Activated CD8-positive, alpha-beta T cell treated with anti-CD3 and anti-CD28 coated beads, Interleukin-2, amount 10 ng/mL, durations not matched to agents 7 days and 5 days (primary cell): ENCODE measurements at places on chromosomes 5 and 9. TPM values are rescaled to one million over a fixed set of nuclear protein-coding genes. Genes with fewer than 3 reads are reported as not detected.

DNA sequence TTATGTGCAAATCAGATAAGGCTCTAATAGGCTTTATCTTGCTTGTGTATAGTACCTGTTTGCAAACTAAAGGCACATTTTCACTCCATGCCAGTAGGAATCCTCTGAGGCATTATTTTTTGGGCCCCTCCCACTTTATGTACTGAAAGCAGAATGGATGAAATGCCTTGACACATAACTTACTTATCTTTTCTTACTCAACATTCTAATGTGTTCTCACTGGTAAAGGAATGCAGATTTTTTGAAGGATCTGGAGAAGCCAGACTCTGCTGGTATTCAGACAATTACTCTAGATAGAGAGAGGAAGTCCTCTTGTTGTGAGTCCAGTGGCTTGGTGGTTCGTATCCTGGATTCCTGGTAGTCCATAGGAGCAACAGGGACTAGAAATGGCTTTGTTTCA is 336.7 kb downstream of the CCDC171 start:
- DNase-seq = no peak

DNA sequence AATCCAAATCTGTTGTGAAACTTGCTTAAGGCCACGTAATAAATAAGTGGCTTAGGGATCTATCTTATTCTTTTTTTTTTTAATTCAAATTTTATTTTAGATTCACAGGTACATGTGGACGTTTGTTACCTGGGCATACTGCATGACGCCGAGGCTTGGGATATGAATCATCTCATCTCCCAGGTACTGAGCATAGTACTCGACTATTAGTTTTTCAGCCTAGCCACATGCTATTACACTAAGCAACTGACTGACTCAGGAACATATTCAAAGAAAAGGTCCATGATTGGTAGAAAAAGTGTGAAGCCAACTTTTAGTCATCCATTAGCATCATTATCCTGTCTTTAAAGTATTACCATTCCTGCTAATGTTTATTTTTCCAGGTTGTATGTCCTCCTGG is 1103.5 kb upstream of the DMAC1 start:
- no peak for DNase-seq

GRCh38 chr9:14941501-14942405 is 31.5 kb upstream of the FREM1 start:
- no peak for DNase-seq

DNA sequence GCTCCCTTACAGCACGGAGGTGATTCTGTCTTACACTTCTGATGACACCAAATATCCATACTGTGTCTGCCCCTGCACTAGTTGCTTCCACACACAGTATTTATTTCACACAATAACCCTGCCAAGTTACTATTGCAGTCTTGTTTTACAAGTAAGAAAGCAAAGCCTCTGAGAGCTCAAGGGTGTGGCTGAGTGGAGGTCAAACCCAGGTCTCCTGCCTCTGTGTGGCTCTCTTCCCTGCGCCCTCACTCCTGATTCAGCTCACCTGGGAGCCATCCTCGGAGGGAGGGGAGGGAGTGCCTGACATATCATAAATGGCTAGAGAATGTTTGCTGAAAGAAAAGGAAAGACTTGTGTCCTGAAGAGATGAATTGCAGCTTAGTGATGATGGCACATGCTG is 41.0 kb downstream of the MVB12B start:
- no peak for DNase-seq

DNA sequence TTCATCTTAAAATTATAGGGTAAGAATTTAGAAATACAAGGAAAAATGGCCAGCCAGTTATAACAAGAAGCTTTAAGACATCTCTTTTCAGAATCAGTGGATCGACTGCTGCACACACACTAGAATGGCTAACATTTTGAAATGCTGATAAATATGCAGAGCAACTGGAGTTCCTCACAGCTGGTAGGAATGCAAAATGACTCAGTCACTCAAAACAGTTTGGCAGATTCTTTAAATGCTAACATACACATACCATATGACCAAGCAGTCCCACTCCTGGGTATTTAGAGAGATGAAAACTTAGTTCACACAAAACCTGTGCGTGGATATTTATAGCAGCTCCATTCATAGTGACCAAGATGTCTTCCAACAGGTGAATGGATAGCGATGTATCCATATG is 23.2 kb upstream of the PSAT1 start:
- no peak for DNase-seq

DNA sequence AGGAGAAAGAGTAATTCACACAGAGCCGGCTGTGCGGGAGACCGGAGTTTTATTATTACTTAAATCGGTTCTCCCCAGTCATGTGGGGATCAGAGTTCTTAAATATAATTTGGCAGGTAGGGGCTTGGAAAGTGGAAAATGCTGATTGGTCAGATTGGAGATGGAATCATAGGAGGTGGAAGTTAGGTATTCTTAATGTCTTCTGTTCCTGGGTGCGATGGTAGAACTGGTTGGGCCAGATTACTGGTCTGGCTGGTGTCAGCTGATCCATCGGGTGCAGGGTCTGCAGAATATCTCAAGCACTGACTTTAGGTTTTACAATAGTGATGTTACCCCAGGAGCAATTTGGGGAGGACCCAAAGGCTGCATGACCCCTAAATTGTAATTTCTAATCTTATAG is 4.6 kb upstream of the CERCAM start:
- no peak for DNase-seq

- DNase-seq = no peak
These were observed 2.5 kb upstream of the LPCAT1 start for GRCh38 chr5:1526190-1526631.

DNA sequence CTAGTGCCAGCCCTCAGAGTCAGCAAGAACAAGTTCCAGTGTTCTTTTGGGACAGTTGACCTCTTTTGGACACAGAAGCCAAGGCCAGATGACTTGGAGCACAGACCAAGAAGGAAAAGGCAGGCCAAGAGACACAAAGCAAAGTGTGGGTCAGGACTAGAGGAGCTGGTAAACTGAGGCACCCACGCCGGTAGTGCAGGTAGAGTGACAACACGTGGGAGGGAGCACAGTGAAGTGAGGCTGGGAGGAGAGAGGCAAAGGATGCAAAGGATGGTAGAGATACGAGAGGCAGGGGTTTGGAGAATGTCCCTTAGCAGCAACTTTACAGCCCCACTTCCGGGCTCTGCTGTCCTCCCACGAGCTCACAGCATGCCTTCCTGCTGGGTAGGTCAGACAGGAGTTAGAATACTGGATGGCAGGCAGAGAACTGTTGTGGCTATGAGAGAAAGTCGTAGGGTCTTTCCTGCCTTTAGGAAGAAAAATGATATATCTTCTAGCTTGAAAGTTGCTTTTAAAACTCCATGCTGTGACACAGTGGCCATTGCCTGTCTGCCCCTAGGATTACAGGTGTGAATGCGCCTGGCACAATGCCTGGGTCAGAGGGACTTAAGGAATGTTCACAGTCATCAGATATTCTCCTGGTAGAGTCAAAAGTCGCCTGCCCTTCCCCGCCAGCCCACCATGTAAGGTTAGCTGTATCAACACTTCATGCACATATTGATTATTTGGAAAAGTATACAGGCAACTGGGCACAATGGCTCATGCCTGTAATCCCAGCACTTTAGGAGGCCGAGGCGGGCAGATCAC is 97.9 kb downstream of the PDE8B start:
- DNase-seq = no peak

DNA sequence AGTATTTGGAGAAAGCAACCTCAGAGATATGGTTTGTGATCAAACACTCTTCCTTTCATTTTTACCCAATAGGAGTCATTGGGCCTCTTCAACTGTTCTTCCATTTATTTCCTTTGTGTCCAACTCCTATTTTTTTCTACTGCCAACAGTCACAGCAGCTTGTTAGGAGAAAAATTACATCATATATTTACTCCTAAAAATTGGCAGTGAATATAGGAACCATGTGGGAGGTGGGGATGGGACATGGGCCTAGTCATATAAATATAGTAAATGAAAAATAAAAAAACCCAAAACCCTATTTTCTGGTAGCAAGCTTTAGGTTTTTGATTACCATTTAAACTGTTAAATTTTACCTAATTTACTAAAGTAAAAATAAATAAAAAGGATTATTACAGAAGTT is 134.9 kb upstream of the MPDZ start:
- no peak for DNase-seq

DNA sequence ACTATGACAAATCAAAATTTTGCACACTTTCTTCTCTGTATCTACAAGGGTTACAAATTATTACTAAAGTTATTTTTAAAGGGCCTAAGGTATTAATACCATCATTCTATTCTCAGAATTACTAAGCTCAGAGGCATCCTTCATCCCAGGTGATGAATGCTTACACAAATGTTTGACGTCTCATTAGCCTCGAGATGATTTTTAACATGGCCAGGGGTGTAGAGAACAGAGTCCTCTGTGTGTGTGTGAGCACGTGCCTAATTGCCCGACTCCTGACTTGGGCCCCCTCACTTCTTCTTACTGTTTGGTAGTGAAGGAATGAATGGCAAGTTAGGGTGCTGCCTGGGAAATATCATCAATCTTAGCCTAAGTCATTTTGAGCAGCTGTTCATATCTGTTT is 221.1 kb downstream of the ENC1 start:
- no peak for DNase-seq

- DNase-seq = no peak
These were observed 155.5 kb downstream of the TENT4A start for GRCh38 chr5:6868575-6869215.

DNA sequence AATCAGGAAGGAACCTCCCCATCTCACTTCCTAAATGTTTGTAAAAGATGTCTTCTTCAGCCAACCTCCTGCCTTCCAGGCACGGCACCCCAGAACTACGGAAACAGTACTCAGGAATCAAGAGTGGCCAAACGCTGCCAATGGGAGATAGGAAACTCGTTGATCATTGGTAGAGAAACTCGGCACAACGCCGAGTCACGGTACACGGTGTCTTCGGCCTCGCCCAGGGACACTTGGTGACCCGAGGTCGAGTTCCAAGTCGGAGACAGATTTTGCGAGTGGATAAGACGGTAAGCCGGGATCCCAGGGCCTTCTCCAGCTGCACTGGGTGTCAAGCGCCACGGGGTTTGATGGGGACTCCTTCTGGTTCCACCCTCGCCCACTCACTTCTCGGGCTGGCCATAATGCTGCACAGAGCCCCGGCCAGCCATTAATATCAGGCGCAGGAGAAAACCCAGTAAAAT is 343 bp downstream of the KIAA0825 start:
- DNase-seq = peak; percentile 46

DNA sequence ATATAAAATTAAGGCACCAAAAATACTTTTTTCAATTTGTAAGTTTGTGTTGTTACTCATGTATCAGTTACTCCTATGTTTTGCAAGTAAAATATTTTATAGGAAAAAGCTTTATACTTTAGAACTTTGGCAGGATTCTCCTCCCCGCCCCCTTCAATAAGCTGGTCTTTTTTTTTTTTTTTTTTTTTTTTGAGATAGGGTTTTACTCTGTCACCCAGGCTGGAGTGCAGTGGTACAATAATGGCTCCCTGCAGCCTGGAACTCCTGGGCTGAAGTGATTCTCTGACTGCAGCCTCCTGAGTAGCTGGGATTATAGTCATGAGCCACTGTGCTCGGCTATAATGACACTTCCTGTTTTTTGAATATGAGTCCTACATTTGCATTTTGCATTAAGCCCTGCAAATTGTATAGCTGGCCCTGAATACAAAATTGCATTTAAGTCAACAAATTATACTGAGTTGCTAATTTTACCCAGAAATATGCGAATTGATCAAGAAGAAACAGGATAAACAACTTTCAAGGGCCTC is 192.9 kb downstream of the PIK3R1 start:
- no peak for DNase-seq

- no peak for DNase-seq
These were observed 328.0 kb downstream of the PDE4D start for GRCh38 chr5:59565551-59565950.

- no peak for DNase-seq
These were observed 82.4 kb downstream of the ZNF618 start for GRCh38 chr9:113958556-113958955.

GRCh38 chr5:123813264-123813663 is 301.3 kb downstream of the CSNK1G3 start:
- DNase-seq = no peak

GRCh38 chr9:35287987-35288632 is 126.3 kb downstream of the UNC13B start:
- no peak for DNase-seq

- DNase-seq = no peak
These were observed 44.8 kb downstream of the NLN start for GRCh38 chr5:65766781-65767180.

GRCh38 chr5:156515121-156515520 is 188.2 kb downstream of the SGCD start:
- DNase-seq = no peak

Gene WHRN
- total RNA-seq = 2.6 TPM

Gene UGT3A1
- total RNA-seq = not detected

Gene OTULINL
- 68.3 TPM for total RNA-seq

Gene LHX6
- total RNA-seq = not detected

Gene SPATA31D4
- total RNA-seq = not detected
